ENCODE measurements at places on chromosomes 7 and 10.
A peak's percentile ranks its signal among the peaks of the same experiment; 100 is the strongest.

DNA sequence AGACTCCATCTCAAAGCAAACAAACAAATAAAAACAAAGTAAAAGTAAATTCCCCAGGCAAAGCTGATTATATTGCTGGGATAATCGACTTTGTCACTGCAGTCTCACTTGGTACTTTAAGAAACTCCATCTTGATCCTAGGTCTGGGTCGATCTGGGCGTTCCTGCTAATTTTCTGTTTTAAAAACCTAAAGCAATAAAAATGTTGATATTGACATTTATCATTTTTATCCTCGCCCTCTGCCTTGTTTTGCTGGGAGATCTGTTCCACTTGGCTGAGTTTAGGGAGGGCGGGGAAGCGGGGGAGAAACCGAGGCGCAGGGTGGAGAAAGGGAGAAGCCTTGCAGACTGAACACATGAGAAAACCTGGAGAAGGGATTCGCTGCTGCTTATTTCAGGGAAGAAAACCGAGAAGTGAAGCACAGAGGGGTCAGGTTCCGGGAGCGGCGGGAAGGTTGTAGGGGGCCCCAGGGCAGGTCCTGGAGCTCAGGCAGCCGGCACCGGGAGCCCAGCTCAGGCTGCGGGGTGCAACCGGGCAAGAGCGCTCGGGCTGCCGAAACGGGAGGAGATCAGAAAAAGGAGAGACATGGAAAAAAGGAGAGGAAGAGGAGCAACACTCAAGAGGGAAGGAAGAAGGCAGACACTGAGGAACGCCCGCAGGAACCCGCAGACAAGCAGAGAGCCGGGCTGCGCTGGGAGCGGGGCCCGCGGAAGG lies 27.3 kb upstream of the KMT2C start:
- DNase-seq: peak; percentile 36

- no peak for DNase-seq
Measured at GRCh38 chr10:11213137-11213536, 195.5 kb downstream of the CELF2 start.

- no peak for DNase-seq
Measured at GRCh38 chr7:134886353-134887057, 99.8 kb upstream of the AGBL3 start.

GRCh38 chr10:35415505-35415904 lies 79.2 kb downstream of the CCNY start:
- DNase-seq: no peak

- DNase-seq: no peak
Measured at GRCh38 chr7:98628418-98628817, 11.3 kb downstream of the NPTX2 start.

GRCh38 chr10:49539320-49539885 lies 482 bp upstream of the ERCC6 start:
- peak; percentile 66 for DNase-seq

DNA sequence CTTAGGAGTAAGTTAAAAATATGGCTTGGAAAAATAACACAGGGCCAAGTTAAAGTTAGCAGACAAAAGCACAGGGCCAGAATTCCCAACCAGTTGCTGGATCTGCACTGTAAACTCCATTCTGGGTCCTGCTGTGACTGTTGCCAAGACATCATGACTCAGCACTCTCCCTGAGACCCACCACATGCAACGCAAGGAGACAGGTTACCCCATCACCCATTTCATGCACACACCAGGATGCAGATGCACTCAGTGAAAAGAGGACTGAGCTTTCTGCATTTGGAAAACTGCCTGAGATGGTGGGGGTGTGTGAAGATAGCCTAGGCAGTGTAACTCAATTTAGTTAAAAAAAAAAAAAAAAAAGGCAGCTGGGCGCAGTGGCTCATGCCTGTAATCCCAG lies 97.6 kb upstream of the ZNF438 start:
- DNase-seq: no peak

- DNase-seq: no peak
Measured at GRCh38 chr7:120843109-120843508, 14.8 kb downstream of the TSPAN12 start.

DNA sequence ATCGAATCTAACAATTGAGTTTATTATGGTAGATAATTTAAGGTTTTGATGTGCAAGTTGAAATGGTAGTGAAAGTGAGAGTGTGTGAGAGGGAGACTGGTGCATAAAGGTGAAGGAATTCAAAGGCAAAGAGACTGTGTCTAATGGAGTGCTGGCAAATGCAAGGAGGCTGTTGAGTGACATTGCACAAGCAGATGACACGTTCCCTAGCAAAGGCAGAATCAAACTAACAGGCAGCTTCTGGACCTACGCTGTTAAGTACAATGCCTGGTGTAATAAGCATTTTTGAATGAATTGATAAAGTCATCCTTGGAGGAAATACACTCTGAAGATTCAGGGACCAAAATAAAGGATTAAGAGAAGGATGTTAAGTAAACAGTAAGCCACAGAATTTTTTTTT lies 11.7 kb upstream of the GPR141 start:
- DNase-seq: peak; percentile 25

- DNase-seq: peak; percentile 58
Measured at GRCh38 chr10:9198611-9199010, 1144.1 kb downstream of the GATA3 start.

DNA sequence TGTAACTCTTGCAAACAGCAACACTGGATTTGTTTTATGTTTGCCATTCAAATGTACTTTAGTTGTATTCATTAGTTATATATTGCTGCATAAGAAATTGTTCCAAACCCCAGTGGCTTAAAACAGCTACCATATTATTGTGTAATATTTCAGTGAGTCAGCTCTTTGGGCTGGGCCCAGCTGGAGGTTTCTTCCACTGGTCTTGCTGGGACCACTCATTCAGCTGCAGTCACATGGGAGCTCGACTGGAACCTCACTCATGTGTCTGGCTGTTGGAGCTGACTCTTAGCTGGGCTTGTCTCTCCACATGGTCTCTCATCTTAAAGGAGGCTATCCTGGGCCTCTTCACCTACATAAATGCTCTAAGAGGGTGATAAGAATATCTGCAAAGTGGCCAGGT lies 23.2 kb upstream of the PIP4K2A start:
- peak; percentile 77 for DNase-seq

DNA sequence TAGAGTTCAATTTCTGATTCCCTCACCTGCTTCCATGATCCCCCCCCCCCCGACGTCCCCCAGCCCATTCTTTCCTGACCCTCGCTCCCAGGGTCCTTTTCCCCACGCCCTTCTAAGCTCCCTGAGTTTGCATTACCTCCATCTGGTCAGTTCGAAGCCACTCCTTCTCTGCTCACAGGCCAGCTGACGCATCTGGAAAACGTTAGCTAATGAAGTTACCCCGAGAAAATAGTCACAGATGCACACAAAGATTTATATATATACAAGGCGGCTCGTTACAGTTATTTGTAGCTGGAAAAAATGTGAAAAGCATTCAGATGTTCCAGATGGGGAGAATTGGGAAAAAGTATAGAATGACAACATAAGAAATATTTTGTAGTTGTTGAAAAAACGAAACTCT lies 630.0 kb upstream of the FOXK1 start:
- no peak for DNase-seq

DNA sequence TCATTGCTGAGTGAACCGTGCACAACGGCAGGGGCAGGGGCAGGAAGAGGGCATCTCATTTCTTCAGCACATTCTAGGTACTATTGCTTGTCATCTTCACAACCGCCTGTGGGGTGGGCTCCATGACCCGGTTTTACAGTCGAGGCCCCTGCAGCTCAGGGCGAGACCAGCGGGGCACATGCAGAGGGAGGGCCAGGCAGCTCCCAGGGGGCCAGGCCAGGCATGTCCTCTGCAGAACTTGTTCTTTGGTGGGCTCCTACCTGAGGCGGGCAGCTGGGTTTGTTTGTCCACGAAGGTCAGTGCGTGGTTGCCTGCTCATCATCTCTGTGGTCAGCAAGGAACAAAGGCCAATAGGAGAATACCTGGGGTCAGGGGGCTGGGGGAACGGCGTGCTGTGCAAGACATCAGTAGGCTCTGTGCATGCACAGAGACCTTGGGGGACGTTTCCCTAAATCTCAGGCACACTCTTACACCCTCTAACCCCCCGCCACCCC lies 75.1 kb upstream of the LEP start:
- no peak for DNase-seq

DNA sequence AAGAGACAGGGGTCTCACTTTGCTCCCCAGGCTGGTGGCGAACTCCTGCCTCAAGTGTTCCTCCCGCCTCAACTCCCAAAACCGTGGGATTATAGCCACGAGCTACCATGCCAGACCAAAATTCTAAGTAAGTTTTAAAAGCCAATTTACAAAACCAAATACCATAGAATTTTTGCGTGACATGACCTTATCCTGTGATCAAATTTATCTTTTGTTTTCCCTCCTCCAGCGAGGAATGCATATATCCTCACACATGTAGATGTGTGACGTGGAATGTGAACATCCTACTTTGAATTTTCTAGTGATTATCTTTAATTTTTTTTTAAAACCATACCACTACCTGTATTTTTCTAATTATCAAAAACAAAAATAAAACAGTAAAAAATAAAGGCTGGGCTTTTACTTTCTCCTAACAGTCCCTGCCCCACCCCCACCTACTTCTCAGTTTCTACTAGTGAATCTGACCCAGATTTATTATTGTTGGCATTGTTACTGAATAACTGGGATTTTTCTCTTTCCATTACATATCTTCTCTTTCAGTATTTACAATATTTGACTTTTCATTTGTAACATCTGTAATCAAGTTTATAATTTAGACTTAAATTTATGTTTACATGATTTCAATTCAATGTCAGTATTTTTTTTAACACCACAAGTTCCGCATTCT lies 26.0 kb downstream of the CYTH3 start:
- no peak for DNase-seq

GRCh38 chr10:48470115-48470892 lies 134.6 kb downstream of the ARHGAP22 start:
- DNase-seq: no peak

Data from epithelial cell of esophagus (primary cell).